WTC11 (cell line): ENCODE measurements at places on chromosomes 2 and 18. TPM values are rescaled to one million over a fixed set of nuclear protein-coding genes. Genes with fewer than 3 reads are reported as not detected.

The GALNT5 gene
- total RNA-seq, result 0.17 to 0.34 TPM (median 0.32 TPM) in 3 replicates

DNA sequence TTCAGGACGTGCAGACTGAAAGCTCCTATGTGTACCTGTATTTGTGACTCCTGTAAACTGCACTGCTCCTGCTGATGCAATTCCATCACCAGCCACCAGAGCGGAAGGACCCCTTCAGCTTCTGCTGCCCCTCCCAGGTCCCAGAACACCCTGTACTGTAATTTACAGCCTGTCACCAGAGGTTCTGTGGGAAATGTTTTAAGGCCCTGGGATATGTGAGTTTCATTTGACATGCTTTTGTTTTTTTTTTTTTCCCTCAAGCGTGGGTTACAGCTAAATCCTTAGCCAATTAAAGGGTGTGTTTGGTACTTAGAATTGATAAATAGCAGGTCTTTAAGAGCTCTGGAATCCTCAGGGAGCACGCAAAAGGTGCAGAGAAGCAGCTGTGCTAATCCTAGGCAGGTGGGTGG, 79.4 kb downstream of the KCTD1 start:
- DNase-seq, result peak; percentile 77

The ITPRIPL1 gene
- total RNA-seq, result 11.7 to 17.3 TPM (median 13.7 TPM) in 3 replicates

DNA sequence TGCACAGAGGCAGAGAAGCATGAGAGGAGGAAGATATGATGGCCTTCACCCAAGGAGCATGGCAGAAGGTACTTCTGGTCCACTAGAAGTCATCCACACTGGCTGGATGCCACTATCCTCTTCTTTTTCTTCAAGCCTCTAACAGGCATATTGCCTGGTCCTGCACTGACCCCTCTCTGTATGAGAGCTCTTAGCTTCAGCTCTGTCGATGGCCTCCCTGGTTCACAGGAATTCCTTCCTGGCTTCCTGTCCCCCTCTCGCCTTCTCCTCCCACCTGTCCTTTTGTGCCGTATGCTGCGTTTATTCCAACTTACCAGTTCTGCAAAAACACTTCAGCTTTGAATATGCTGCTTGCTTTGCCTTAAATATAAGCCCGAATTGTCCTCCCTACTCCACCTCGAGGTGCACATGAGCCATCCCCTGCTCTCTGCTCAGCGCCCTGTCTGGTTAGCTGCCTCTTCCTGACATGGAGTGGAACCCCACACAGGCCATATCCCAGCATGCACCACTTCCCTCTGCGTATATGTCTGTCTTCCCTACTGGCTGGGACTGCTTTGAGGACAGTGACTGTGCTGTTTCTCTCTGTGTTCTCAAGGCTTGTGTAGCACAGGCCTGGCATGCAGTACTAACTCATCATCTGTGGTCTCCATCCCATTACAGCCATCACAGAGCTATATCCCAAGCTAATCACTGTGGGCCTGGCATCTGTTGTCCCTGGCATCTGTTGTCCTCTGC, 474.9 kb downstream of the EIPR1 start:
- DNase-seq, result no peak

DNA sequence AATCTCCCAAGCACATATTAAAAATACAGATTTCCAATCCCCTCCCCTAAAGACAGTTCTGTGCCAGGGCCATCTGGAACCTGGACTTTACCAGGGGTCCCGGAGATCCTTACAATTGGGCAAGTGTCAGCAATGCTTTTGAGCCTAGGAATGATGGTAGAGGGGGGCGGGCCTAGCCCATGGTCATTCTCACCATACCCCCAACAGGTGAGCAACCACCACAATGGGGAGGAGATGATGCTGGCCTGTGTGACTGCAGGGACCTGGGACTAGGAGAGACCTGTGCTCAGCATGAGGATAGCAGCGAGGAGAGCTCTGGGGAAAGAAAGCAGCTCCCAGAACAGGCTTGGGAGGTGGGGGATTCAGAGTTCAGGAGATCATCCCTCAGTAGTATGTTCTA, 13.9 kb upstream of the ASAP2 start:
- DNase-seq, result no peak

DNA sequence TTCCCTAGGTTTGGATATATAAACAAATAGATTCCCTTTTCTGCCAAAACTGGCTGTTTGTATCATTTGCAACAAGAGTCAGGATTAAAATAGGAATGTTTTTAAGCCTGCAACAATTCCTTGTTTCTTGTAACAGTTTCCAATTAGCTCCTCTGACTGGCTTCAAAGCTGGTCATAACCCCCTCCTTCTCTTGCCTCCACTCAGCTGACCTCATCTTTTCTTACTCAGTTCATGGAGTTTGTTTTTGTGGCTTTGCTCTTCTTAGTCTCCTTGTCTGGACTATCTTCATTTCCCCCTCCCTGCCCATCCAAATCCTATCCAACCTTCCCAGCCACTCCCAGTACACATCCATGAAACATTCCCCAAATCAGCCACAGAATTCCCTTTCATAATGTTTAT, 14.3 kb upstream of the RAPH1 start:
- DNase-seq, result no peak

The FAM124B gene
- total RNA-seq, result 3.7 to 4.4 TPM (median 3.9 TPM) in 3 replicates

DNA sequence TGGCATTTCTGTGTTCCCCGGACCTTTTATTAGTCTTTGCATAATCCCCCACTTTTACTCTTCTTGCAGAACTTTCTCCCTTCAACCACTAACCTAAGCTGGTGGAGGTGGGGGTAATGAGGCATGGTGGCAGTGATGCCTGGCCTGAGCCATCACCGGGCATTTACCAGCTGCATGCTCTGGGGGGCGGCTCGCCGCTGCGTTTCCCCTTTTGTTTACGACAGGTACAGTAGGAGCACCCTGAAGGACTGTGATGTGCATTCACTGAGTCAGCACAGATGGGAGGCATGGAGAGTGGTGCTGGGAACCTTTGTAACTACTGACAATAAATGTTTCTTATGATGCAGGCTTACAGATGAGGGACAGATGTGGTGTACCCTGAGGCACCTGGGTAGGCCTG, 46.9 kb downstream of the PLEKHB2 start:
- no peak for DNase-seq

The ARHGEF4 gene
- total RNA-seq, result 18.1 to 21.8 TPM (median 19.5 TPM) in 3 replicates

The HOXD4 gene
- total RNA-seq, result not detected in 3 replicates

- DNase-seq, result no peak
Measured at GRCh38 chr2:55518841-55519165, 715 bp upstream of the CFAP36 start.

The MEX3C gene
- 70.4 to 79.4 TPM (median 73.9 TPM) in 3 replicates for total RNA-seq

DNA sequence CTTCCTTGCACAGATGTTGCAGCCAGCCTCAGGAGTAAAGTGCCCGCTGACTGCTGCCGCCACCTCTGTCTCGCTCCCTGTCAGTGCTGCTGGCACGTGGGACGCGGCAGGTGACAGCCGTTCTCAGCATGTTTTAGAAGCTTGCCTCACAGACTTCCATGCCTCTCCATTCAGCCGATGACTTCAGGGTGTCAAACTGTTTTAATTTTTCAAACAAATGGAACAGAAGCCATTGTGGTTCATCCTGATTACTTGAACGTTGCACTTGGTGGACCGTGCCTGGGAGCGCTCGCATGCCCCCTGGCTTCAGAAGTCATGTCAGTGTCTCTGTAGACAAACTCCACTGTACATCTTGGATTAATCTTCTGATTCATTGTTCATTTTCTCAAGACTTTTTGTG, 62.7 kb upstream of the EML6 start:
- no peak for DNase-seq

- no peak for DNase-seq
Measured at GRCh38 chr18:8808001-8808400, 102.6 kb downstream of the MTCL1 start.

The CBLN2 gene
- not detected in 3 replicates for total RNA-seq

The GAD1 gene
- total RNA-seq, result 2.5 to 3.6 TPM (median 2.6 TPM) in 3 replicates

DNA sequence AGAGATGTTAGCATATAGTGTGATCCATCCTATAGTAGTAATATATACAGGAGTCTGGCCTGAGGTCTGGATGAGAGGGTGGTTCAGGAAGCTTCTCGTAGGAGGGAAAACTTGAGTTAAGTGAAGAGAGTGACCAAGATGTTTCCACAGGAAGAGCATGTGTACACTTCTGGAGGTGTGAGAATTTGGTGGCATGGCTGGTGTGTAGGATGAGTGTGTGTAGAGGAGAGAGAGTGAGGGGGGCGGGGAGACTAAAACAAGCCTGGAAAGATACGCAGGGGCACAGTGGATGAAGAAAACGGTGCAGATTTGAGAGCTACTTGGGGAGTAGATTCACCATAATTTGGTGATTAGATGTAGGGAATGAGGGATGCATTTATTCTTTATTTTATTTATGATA, 43.5 kb upstream of the CTLA4 start:
- no peak for DNase-seq

The CHRNA1 gene
- total RNA-seq, result not detected in 3 replicates

The DPYSL5 gene
- 7.6 to 12.1 TPM (median 9.2 TPM) in 3 replicates for total RNA-seq

DNA sequence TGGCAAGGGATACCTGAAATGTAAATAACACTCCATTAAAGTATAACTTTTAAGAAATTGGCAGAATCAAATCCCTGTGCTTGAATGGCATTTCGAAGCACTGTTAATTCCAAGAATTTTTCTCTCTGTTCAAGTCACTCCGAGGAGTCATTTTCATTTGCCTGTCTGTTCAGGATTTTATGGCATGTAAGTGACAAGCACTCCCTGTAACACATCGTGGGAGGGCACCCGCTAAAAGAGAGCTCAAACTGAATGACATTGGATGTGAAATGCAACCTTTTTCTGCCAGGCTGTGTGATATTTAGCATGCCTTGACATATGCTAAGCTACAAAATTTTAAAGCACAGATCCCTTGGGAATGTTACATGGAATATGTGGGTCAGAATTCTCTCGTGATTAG, 339.6 kb downstream of the LRRTM1 start:
- DNase-seq, result no peak

DNA sequence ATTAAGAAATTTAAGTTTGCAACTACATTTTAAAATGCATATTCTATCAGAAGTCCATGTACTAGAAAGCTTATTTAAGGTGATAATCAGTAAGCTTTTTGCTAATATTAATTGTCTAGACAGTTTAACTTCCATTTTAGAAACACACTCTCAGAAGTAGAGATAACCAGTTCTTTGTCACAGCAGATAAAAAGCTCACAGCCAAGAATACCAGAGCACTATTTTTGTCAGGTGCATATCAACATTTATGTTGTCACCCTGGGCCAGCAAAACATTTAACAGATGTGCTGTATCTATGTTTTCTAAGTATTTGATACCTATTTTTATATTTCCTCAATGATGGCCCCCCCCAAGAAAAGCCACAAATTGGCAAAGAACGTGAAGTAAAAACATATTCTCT, 192.6 kb downstream of the ERBB4 start:
- DNase-seq, result no peak

DNA sequence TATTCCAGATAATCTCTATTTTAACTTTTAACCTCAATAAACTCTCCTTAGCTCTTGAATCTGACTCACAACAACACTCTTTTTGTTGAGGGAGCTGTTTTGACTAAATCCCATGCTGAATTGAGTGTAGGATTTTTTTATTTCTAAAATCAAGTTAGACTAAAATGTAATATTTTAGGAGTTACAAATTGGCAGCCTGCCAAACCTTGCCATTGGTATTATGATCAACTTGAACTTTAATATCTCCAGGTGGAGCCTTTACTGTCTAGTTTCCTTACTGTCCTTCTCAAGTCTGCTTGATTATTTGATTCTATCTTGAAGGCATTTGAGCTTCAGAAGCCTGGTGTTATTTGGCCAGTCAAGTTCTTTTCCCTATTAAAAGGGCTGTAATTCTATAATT, 8.7 kb downstream of the PIKFYVE start:
- DNase-seq, result no peak

- DNase-seq, result no peak
Measured at GRCh38 chr2:23418056-23418455, 33.1 kb downstream of the KLHL29 start.

The KANSL1L gene
- total RNA-seq, result 11.1 to 12.2 TPM (median 11.4 TPM) in 3 replicates

DNA sequence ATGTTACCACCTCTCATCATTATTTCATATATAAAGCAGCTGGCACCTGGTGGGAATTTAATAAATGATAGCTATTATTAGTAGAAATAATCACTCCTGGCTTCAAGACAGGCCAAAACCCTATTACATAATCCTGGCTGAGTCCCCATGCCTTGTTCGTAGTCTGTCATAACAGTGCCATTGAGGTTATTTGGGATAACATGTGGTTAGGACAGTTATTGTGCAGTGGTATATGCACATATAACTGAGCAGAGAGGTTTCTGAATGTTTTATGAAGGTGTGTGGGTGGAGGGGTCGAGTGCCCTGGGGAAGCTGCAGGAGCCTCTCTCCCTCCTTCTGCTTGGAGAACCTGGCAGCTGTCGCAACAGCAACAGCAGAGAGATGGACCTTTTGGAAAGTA, 162.4 kb upstream of the NABP1 start:
- DNase-seq, result no peak

The CENPA gene
- 37.4 to 45.6 TPM (median 40.2 TPM) in 3 replicates for total RNA-seq

DNA sequence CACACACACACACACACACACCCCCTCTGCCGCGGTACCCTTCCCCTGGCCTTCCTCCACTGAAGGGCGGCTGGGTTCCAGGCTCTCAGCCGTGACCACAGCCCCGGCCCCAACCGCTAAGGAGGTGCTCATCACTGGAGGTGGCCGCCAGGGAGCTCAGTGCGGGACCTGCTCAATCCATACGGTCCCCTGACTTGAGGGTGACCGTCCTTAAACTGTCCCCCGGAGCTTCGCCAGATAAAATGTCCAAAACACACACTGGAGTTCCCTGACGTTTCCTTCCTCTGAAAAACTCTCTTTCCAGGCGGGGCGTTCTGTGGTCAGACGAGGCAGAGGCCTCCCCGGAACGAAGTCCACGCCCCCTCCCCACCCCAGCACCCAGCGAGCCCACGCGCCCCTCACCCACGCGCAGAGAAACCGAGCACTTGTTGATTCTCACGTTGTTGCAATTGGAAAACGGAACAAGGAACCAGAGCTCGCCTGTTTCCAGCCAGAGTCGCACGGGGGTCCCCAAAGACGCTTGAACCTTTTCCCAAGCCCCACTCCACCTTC, 1.4 kb downstream of the MBP start:
- DNase-seq, result no peak

The UNC80 gene
- 0.30 to 0.48 TPM (median 0.34 TPM) in 3 replicates for total RNA-seq

The FEV gene
- not detected in 3 replicates for total RNA-seq

DNA sequence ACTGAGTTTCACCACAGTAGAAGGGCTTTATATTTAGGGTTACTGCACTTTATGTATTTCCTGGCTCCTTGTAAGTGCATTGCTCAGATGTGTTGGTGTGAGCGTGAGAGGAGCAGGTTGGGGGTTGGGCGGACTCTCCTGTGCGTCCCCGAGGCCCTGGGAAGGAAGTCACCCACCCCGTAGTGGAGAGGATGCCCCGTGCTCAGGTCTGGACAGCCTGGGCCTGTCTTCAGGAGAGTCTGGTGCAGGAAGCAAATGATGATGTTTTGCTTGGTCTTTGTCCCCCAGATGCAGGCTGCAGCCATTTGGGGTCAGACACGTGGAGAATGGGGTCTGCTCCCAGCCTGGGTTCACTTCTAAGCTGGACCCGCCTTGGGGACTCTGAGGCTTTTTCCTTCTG, 182.8 kb downstream of the LDLRAD4 start:
- no peak for DNase-seq

The GAREM1 gene
- total RNA-seq, result 7.0 to 7.7 TPM (median 7.4 TPM) in 3 replicates

- no peak for DNase-seq
Measured at GRCh38 chr18:654601-655000, 2.9 kb upstream of the TYMS start.

GRCh38 chr18:47756364-47757016, 174.0 kb downstream of the SMAD2 start:
- DNase-seq, result peak; percentile 83

The WDSUB1 gene
- 5.8 to 11.2 TPM (median 8.5 TPM) in 3 replicates for total RNA-seq
